Tibial nerve (tissue), 4 donors: ENCODE measurements at places on chromosomes 12 and 14. TPM values are rescaled to one million over a fixed set of nuclear protein-coding genes. Genes with fewer than 3 reads are reported as not detected.

GRCh38 chr12:66354291-66354690 lies 52.0 kb downstream of the HELB start:
- no peak overlapping the region for H3K27ac ChIP-seq
- no peak for DNase-seq
- no peaks in the 10 kb centered on the region for H3K27me3 ChIP-seq
- H3K36me3 ChIP-seq: no peaks in the 10 kb centered on the region
- H3K4me1 ChIP-seq: no peaks in the 10 kb centered on the region

- no peaks in the 10 kb centered on the region for H3K36me3 ChIP-seq
- no peak for DNase-seq
- no peak overlapping the region for H3K4me3 ChIP-seq
- H3K4me1 ChIP-seq: peaks cover 8% of the 10 kb centered on the region
- H3K27me3 ChIP-seq: no peaks in the 10 kb centered on the region
Measured at GRCh38 chr12:50065726-50066310, 8.4 kb downstream of the ASIC1 start.

- no peak for DNase-seq
- no peaks in the 10 kb centered on the region for H3K36me3 ChIP-seq
- no peaks in the 10 kb centered on the region for H3K4me1 ChIP-seq
- H3K27ac ChIP-seq: no peak overlapping the region
- no peak overlapping the region for H3K4me3 ChIP-seq
- H3K27me3 ChIP-seq: no peaks in the 10 kb centered on the region
Measured at GRCh38 chr14:101195309-101195901, 291.9 kb upstream of the RTL1 start.

GRCh38 chr14:64324895-64325294 lies 30.7 kb upstream of the ESR2 start:
- H3K27ac ChIP-seq: no peak overlapping the region
- no peak for DNase-seq
- H3K4me3 ChIP-seq: no peak overlapping the region
- H3K36me3 ChIP-seq: no peaks in the 10 kb centered on the region
- H3K27me3 ChIP-seq: no peaks in the 10 kb centered on the region
- H3K4me1 ChIP-seq: no peaks in the 10 kb centered on the region

DNA sequence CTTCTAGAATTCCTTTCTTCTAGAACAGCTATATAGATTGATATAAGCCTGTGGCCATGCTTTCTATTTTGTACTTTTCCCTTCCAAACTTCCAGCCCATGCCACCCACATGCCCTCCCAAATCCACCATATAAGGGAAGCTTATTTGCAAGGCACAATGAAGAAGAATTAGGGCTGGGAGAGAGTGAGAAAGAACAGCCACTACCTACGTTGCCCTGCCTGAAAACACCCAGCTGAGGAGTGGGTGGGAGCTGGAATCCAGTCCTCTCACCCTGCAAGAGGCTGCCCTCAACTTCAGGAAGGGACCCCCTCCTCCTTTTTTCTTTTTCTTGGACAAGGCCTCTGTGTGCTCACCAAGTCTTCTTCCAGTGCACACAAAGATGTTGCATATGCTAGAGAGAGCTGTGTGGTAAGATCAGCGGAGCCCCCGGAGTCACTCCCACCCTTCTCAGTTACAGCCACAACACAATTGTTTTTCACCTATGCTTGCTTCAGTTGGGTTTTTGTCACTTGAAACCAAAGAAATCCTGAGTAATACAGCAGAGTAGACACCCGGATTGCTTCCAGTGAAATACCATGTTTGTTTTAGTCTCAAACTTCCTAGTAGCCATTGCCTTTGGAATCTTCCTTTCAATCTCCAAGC lies 38.8 kb downstream of the CDKL1 start:
- no peak for DNase-seq
- H3K4me3 ChIP-seq: no peak overlapping the region
- H3K27me3 ChIP-seq: no peaks in the 10 kb centered on the region
- no peaks in the 10 kb centered on the region for H3K4me1 ChIP-seq
- H3K36me3 ChIP-seq: no peaks in the 10 kb centered on the region

DNA sequence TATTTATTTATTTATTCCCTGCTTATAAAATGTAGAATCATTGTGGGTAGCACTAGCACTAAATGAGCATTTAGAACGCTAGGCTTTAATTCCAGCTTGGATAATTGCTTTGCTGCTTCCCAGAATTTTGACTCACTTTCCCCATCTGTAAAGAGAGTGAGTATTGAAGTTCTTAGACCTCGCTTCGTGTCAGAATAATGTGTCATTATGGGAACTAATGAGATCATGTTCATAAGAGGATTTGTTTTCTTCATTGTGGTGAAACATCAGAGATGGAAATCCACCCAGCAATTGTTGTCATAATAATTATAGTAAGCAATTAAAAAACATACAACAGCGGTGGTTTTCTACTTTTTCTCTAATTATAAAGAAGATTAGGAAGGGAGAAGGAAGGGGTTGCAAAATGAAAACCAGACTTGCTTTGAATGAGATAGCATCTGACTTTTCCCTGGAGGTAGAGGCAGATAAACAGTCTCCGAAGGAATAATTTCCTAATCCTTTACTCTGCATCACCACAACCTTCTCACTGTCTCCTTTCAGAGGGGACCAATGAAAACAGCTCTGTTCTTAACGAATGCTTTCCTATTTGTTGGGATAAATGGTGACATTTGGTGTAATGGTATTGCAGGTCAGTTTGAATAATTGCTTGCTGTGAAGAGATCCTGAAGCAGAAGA lies 86.8 kb upstream of the ARHGAP5 start:
- no peak for DNase-seq
- peaks cover 8% of the 10 kb centered on the region for H3K4me1 ChIP-seq
- peak overlapping the region; percentile 13 for H3K27ac ChIP-seq
- H3K36me3 ChIP-seq: no peaks in the 10 kb centered on the region
- H3K4me3 ChIP-seq: no peak overlapping the region

- H3K27me3 ChIP-seq: no peaks in the 10 kb centered on the region
- H3K4me3 ChIP-seq: no peak overlapping the region
- H3K36me3 ChIP-seq: peaks cover 23% of the 10 kb centered on the region
- H3K4me1 ChIP-seq: peaks cover 26% of the 10 kb centered on the region
- DNase-seq: no peak
Measured at GRCh38 chr12:52082988-52083637, 3.6 kb downstream of the SMIM41 start.

GRCh38 chr12:122503147-122503751 lies 2.5 kb upstream of the ZCCHC8 start:
- peaks cover 10% of the 10 kb centered on the region for H3K4me1 ChIP-seq
- DNase-seq: no peak
- no peak overlapping the region for H3K27ac ChIP-seq
- H3K4me3 ChIP-seq: no peak overlapping the region
- peaks cover 55% of the 10 kb centered on the region for H3K36me3 ChIP-seq

DNA sequence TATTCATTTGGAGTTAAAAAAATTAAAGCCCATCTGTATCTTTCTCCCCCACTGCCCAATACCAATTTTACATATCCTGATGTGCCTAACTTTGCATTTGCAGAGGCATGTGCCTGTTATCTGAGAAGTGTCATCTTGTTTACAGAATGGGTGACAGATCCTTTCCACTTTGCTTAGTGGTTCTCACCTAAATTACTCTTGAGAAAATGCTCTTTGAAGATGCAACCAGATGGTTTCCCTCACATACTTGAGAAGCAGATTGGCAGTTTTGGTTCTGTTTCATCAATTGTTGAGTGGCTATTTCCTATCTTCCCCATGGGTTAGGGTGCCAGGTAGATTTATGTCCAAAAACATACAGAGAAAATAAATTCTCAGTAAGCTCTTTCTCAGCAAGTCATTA lies 1051.4 kb upstream of the ATXN7L3B start:
- no peaks in the 10 kb centered on the region for H3K36me3 ChIP-seq
- H3K4me3 ChIP-seq: no peak overlapping the region
- no peak for DNase-seq
- no peaks in the 10 kb centered on the region for H3K27me3 ChIP-seq
- H3K27ac ChIP-seq: no peak overlapping the region

GRCh38 chr12:82682851-82683261 lies 3.9 kb upstream of the TMTC2 start:
- H3K36me3 ChIP-seq: no peaks in the 10 kb centered on the region
- H3K4me3 ChIP-seq: no peak overlapping the region
- no peak overlapping the region for H3K27ac ChIP-seq
- H3K4me1 ChIP-seq: peaks cover 8% of the 10 kb centered on the region

DNA sequence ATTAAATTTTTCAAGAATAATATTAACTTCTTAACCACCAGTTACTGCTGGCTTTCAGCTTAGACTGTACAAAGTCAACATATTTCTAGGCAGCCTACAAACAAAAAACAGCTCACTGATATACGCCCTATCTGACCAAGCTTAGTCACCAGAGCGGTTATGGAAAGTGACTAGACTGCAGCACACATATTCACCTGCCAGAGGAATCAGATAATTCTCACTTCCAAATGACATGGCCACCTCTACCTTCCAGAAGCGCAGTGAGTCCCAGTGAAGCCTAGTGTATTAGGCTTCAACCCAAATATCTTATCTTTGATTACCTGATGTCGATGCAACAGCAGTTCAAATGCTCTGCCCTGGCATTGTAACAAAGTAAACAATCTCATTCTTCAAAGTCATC lies 8.5 kb downstream of the STXBP6 start:
- no peak overlapping the region for H3K27ac ChIP-seq
- no peak overlapping the region for H3K4me3 ChIP-seq
- no peak for DNase-seq
- H3K36me3 ChIP-seq: no peaks in the 10 kb centered on the region

DNA sequence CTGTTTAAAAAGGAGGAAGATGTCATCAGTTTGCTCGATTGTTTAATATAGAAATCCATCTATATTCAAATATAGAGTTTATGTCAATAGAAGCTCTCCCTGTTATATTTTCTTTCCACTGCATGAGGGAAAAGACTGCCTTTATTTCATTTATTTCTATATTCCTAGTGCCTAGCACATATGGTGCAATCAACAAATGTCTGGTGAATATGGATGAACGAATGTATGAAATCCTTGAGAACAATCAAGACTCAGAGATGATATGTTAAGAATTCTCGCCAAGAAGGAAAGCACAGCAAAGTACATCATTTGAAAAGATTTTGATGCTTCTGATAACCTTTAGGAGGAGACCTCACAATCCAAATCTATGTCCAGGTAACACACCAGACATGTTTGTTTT lies 296.0 kb upstream of the LMO3 start:
- H3K36me3 ChIP-seq: no peaks in the 10 kb centered on the region
- DNase-seq: no peak
- no peak overlapping the region for H3K27ac ChIP-seq
- H3K4me1 ChIP-seq: no peaks in the 10 kb centered on the region
- no peak overlapping the region for H3K4me3 ChIP-seq
- H3K27me3 ChIP-seq: no peaks in the 10 kb centered on the region

- no peak overlapping the region for H3K4me3 ChIP-seq
- H3K27ac ChIP-seq: no peak overlapping the region
- H3K36me3 ChIP-seq: no peaks in the 10 kb centered on the region
- H3K4me1 ChIP-seq: no peaks in the 10 kb centered on the region
- H3K27me3 ChIP-seq: no peaks in the 10 kb centered on the region
Measured at GRCh38 chr12:67391034-67391433, 121.9 kb downstream of the CAND1 start.

Gene TWF1
- total RNA-seq: 65.1 TPM

Gene BBOF1
- 4.4 TPM for total RNA-seq

Gene ABCD2
- total RNA-seq: 4.8 TPM

Gene RNF212B
- total RNA-seq: not detected

Gene PMCH
- total RNA-seq: not detected
